ENCODE measurements at places on chromosomes 6 and 20.
A peak's percentile ranks its signal among the peaks of the same experiment; 100 is the strongest.

- no peak overlapping the region for H3K27ac ChIP-seq
- no peaks in the 10 kb centered on the region for H3K4me1 ChIP-seq
- DNase-seq, result no peak
- H3K36me3 ChIP-seq, result no peaks in the 10 kb centered on the region
These were observed 120.5 kb downstream of the SCML4 start for GRCh38 chr6:107703606-107704005.

GRCh38 chr20:884983-885952, 30.9 kb downstream of the ANGPT4 start:
- H3K36me3 ChIP-seq, result no peaks in the 10 kb centered on the region
- H3K4me3 ChIP-seq, result no peak overlapping the region
- H3K27ac ChIP-seq, result no peak overlapping the region
- peaks cover 12% of the 10 kb centered on the region for H3K4me1 ChIP-seq

- no peak overlapping the region for H3K4me3 ChIP-seq
- no peak for DNase-seq
- H3K27me3 ChIP-seq, result no peaks in the 10 kb centered on the region
These were observed 43.3 kb upstream of the MYB start for GRCh38 chr6:135137826-135138225.

DNA sequence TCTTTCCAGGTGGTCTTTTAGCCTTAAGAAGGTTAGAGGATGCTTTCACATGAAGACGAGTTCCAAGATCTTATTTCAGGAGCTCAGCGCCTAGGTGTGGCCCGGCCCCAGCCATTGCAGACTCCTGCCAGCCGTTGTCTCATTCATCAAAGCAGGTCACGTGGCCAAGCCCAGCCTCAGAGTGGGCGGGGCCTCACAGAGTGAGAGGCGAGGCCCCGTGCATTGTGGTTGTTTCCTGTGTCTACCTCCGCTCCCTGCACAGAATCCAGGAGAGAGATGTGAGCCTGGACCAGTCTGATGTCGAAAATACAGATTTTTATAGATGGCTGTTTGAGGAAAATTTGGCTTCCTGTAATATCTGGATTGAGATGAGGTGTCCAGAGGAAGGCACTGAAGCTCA, 49.2 kb upstream of the CST5 start:
- no peaks in the 10 kb centered on the region for H3K4me1 ChIP-seq
- no peak overlapping the region for H3K4me3 ChIP-seq
- no peak overlapping the region for H3K27ac ChIP-seq
- DNase-seq, result no peak
- H3K27me3 ChIP-seq, result no peaks in the 10 kb centered on the region

DNA sequence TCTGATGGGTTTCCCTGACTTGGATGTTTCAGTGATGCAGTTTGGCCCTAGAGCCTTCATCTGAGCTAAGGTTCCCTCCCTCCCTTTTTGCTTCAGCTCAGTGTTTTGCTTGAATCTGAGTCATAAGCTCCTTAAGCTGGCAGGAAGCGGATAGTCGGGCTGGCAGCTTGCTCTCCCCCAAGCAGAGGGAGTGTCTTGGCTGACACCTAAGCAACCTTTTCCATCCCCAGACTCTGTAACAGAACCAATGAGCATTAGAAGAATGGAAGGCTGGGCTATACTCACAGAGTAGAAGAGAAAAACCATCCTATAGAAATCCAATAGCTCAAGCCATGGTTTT, 98.3 kb downstream of the HAO1 start:
- H3K4me1 ChIP-seq, result no peaks in the 10 kb centered on the region
- no peak overlapping the region for H3K4me3 ChIP-seq
- H3K36me3 ChIP-seq, result no peaks in the 10 kb centered on the region
- peak; percentile 34 for DNase-seq
- H3K27ac ChIP-seq, result no peak overlapping the region
- H3K27me3 ChIP-seq, result no peaks in the 10 kb centered on the region

DNA sequence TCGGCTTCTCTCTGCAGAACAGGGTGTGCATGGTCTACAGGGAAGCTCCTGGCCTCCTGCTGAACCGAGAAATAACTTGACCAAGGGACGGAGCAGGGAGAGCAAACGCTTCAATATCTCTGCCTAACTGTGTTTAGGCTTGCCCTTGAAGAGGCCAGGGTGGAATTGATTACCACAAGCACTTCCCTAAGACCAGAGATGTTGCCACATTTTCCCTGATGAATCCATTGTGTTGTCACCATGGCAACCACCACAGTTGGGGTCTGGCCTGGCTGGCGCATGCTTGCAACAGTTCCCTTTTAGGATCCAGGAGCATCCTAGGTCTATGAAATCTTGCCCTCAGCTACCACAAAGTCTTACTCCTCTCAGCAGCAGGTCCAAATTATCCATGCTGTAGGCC, 213.5 kb upstream of the SULF2 start:
- no peaks in the 10 kb centered on the region for H3K4me1 ChIP-seq
- no peak overlapping the region for H3K4me3 ChIP-seq
- no peaks in the 10 kb centered on the region for H3K36me3 ChIP-seq
- no peak overlapping the region for H3K27ac ChIP-seq

DNA sequence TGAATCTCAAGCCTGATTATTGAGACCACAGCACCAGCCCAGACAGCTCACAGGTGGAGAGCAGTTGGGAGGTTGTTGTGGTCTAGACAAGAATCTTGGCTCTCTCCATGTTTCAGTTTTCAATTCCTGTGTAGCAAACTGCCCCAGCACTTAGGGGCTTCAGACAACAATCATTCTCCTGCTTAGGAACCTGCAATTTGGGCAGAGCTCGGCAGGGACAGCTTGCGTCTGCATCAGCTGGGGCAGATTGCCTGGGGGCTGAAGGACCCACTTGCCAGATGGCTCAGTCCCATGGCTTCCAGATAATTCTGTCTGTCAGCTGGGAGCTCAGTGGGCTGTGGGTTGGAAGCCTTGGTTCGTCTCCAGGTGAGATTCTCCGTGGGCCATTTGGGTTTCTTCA, 6.9 kb downstream of the TGM6 start:
- no peaks in the 10 kb centered on the region for H3K27me3 ChIP-seq
- no peaks in the 10 kb centered on the region for H3K4me1 ChIP-seq
- no peak for DNase-seq
- H3K27ac ChIP-seq, result no peak overlapping the region
- H3K4me3 ChIP-seq, result no peak overlapping the region
- H3K36me3 ChIP-seq, result no peaks in the 10 kb centered on the region

DNA sequence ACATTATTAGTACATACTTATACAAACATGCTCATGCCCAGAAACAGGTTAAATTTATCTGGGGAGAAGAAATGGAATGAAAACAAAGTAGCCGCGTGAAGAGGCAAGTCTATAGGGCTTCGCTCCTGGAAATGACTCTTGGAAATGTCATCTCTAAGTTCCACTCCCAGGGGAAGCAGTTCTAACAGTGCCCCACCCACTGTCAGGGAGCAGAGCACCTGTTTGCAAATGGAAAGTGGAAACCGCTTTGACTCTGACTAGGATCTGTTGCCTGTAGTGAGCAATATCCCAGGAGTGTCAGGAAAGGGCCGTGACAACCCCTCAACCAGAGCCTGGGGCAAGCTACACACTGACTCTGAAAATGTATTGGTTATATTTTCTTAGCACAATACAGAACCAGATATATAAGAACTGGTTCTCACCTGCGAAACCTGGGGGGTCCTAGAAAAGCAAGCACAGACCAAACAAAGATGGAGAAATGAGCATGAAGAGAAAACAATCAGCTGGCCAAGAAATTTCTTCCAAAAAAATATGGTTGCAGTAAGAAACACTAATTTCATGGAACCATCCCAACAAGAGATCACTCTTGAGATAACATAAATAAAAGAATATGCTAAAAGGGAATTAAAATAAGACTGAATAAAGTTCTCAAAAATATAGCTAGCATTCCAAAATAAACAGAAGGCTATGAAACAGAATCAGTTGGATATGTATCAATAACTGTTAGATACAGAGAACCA, 47.5 kb upstream of the CRISP1 start:
- DNase-seq, result no peak
- no peaks in the 10 kb centered on the region for H3K4me1 ChIP-seq
- no peaks in the 10 kb centered on the region for H3K36me3 ChIP-seq
- no peak overlapping the region for H3K4me3 ChIP-seq

- H3K27ac ChIP-seq, result no peak overlapping the region
- no peak for DNase-seq
- H3K4me1 ChIP-seq, result no peaks in the 10 kb centered on the region
- no peaks in the 10 kb centered on the region for H3K36me3 ChIP-seq
- H3K27me3 ChIP-seq, result no peaks in the 10 kb centered on the region
These were observed 843.9 kb downstream of the FRK start for GRCh38 chr6:115216835-115217234.

GRCh38 chr6:50722829-50723554, 9.7 kb downstream of the TFAP2D start:
- DNase-seq, result no peak
- no peaks in the 10 kb centered on the region for H3K4me1 ChIP-seq
- H3K4me3 ChIP-seq, result no peak overlapping the region
- no peaks in the 10 kb centered on the region for H3K27me3 ChIP-seq
- H3K27ac ChIP-seq, result no peak overlapping the region

GRCh38 chr20:41889126-41889843, 271.1 kb upstream of the CHD6 start:
- no peaks in the 10 kb centered on the region for H3K27me3 ChIP-seq
- no peak overlapping the region for H3K27ac ChIP-seq
- no peak for DNase-seq
- no peak overlapping the region for H3K4me3 ChIP-seq
- H3K4me1 ChIP-seq, result no peaks in the 10 kb centered on the region

GRCh38 chr20:58945965-58946631, 35.0 kb upstream of the NELFCD start:
- no peak overlapping the region for H3K27ac ChIP-seq
- H3K36me3 ChIP-seq, result no peaks in the 10 kb centered on the region
- H3K4me3 ChIP-seq, result no peak overlapping the region

DNA sequence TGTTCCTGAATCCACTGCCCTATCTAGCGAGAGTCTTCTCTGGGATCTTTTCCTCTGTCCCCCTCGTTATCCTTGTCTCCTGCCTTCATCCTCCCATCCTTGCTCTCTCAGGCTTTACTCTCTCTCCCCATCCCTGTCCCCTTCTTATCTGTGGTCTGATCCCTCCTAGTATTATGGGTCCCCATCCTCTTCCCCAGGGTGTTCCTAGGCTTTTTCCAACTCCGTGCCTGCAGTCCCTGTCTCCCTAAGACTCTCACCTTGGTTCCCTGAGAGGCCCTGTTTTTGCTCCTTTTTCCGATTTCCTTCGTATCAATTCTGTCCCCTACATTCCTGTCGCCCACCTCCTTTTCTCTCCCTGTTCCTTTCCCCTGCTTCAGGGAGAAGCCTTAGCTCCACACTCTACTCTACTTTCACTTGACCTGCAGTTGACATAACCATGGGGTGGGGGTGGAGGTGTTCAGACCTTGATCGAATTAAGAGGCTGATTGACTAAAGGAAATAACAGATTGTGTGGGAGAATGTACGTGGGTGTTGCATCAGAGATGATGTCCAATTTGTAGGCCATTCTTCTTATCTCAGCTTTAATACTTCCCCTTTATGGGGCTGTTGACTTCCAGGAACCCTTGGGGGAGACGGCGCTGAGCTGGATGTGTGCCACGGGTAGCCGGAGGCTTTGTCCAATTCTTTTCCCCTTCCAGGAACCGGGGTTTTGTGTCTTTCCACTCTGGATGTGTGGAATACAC, 905 bp downstream of the PPARD start:
- H3K4me1 ChIP-seq, result peaks cover 35% of the 10 kb centered on the region
- no peaks in the 10 kb centered on the region for H3K36me3 ChIP-seq
- peak overlapping the region; percentile 96 for H3K27ac ChIP-seq

GRCh38 chr6:20542927-20543602, 8.8 kb downstream of the CDKAL1 start:
- H3K27me3 ChIP-seq, result no peaks in the 10 kb centered on the region
- H3K4me3 ChIP-seq, result no peak overlapping the region
- no peak for DNase-seq
- no peak overlapping the region for H3K27ac ChIP-seq
- H3K4me1 ChIP-seq, result peaks cover 28% of the 10 kb centered on the region

GRCh38 chr6:133730881-133731280, 158.0 kb upstream of the TCF21 start:
- H3K4me3 ChIP-seq, result no peak overlapping the region
- H3K27ac ChIP-seq, result no peak overlapping the region
- no peaks in the 10 kb centered on the region for H3K4me1 ChIP-seq
- DNase-seq, result no peak
- H3K27me3 ChIP-seq, result no peaks in the 10 kb centered on the region

GRCh38 chr6:90583836-90584481, 2.9 kb downstream of the MAP3K7 start:
- no peaks in the 10 kb centered on the region for H3K27me3 ChIP-seq
- no peak for DNase-seq
- no peaks in the 10 kb centered on the region for H3K36me3 ChIP-seq
- H3K4me1 ChIP-seq, result peaks cover 24% of the 10 kb centered on the region
- no peak overlapping the region for H3K4me3 ChIP-seq

GRCh38 chr6:40343877-40344565, 243.1 kb downstream of the LRFN2 start:
- H3K4me1 ChIP-seq, result no peaks in the 10 kb centered on the region
- H3K27me3 ChIP-seq, result no peaks in the 10 kb centered on the region
- peak; percentile 17 for DNase-seq
- H3K4me3 ChIP-seq, result no peak overlapping the region

- no peaks in the 10 kb centered on the region for H3K36me3 ChIP-seq
- H3K27me3 ChIP-seq, result no peaks in the 10 kb centered on the region
- no peak for DNase-seq
These were observed 32.8 kb downstream of the APCDD1L start for GRCh38 chr20:58482416-58482815.

DNA sequence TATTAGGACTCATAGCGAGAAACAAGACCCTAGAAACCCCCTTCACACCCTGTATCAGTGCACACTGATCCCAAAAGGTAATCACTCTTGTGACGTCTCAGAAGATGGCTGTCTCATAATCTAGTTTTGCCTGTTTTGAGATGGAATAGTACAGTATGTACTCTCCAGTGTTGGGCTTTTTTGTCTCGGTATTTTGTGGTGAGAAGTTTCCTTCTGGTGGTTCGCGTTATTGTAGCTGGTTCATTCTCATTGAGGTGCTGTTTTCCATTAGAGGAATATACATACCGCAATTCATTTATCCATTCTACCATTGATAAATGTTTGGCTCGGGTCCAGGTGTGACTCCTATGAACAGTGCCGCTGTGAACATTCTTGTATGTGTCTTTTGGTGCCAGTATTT, 27.9 kb upstream of the MAP3K4 start:
- H3K27me3 ChIP-seq, result no peaks in the 10 kb centered on the region
- H3K4me3 ChIP-seq, result no peak overlapping the region
- no peak overlapping the region for H3K27ac ChIP-seq
- no peaks in the 10 kb centered on the region for H3K36me3 ChIP-seq
- no peak for DNase-seq

Data from thyroid gland (tissue), 4 donors.